PC-9 (cell line): ENCODE measurements at places on chromosomes 3 and 15. TPM values are rescaled to one million over a fixed set of nuclear protein-coding genes. Genes with fewer than 3 reads are reported as not detected.

The GOLGA8J gene
- not detected in 2 replicates for total RNA-seq

The CHCHD4 gene
- total RNA-seq, result 14.4 and 17.6 TPM in 2 replicates

The BDH1 gene
- total RNA-seq, result 51.7 and 55.1 TPM in 2 replicates

The UROC1 gene
- not detected in 2 replicates for total RNA-seq

The GRM2 gene
- 0.13 and 0.25 TPM in 2 replicates for total RNA-seq

The EXD1 gene
- total RNA-seq, result 0.70 TPM in 1 of 2 replicates, not detected in the other

The B4GALT4 gene
- 21.8 and 32.9 TPM in 2 replicates for total RNA-seq

The SLC24A5 gene
- total RNA-seq, result not detected in 2 replicates

The LMAN1L gene
- total RNA-seq, result not detected in 2 replicates

The COL6A5 gene
- total RNA-seq, result not detected in 2 replicates

The GTPBP8 gene
- 27.9 and 34.3 TPM in 2 replicates for total RNA-seq

The SNX33 gene
- total RNA-seq, result 27.8 and 27.9 TPM in 2 replicates

The RPS27L gene
- total RNA-seq, result 59.7 and 77.0 TPM in 2 replicates

The C3orf49 gene
- not detected in 2 replicates for total RNA-seq

The FBXL22 gene
- total RNA-seq, result 0.17 and 0.88 TPM in 2 replicates

The CADM2 gene
- total RNA-seq, result 0.59 and 0.70 TPM in 2 replicates

The CKMT1B gene
- 1.6 TPM in 1 of 2 replicates, not detected in the other for total RNA-seq

The CYP8B1 gene
- total RNA-seq, result not detected in 2 replicates

The IL20RB gene
- 3.8 and 7.2 TPM in 2 replicates for total RNA-seq

The CCDC33 gene
- 7.5 and 15.4 TPM in 2 replicates for total RNA-seq

The PLSCR2 gene
- not detected in 2 replicates for total RNA-seq

The TMEM108 gene
- total RNA-seq, result not detected in 2 replicates

The SPTBN5 gene
- 2.6 and 4.2 TPM in 2 replicates for total RNA-seq

The ISY1 gene
- total RNA-seq, result 62.3 and 63.1 TPM in 2 replicates

The REC114 gene
- total RNA-seq, result not detected in 2 replicates

The UBAP1L gene
- total RNA-seq, result 2.5 and 3.1 TPM in 2 replicates

The FBXW12 gene
- total RNA-seq, result not detected in 2 replicates

The SERPINI2 gene
- total RNA-seq, result not detected in 2 replicates

The KLHL18 gene
- 16.0 and 21.9 TPM in 2 replicates for total RNA-seq

The GOLGA6L10 gene
- total RNA-seq, result 2.2 and 2.3 TPM in 2 replicates

The HCN4 gene
- not detected in 2 replicates for total RNA-seq

The TBC1D5 gene
- 41.2 and 54.0 TPM in 2 replicates for total RNA-seq

The A4GNT gene
- not detected in 2 replicates for total RNA-seq

The FRMD4B gene
- 7.6 and 10.2 TPM in 2 replicates for total RNA-seq

The CCR3 gene
- 1.7 and 3.1 TPM in 2 replicates for total RNA-seq

The GPR176 gene
- total RNA-seq, result 4.2 and 4.7 TPM in 2 replicates

The DISP2 gene
- 0.35 and 0.63 TPM in 2 replicates for total RNA-seq

The BTBD1 gene
- 24.7 and 28.2 TPM in 2 replicates for total RNA-seq

The CCDC191 gene
- 11.0 and 13.2 TPM in 2 replicates for total RNA-seq

The SNTN gene
- total RNA-seq, result not detected in 2 replicates

The MAPKAPK3 gene
- 88.2 and 99.5 TPM in 2 replicates for total RNA-seq

The DLL4 gene
- total RNA-seq, result 0.48 and 0.55 TPM in 2 replicates

The LRRC3B gene
- not detected in 2 replicates for total RNA-seq

The CD47 gene
- 74.8 and 76.9 TPM in 2 replicates for total RNA-seq

The LRRC57 gene
- total RNA-seq, result 22.7 and 23.0 TPM in 2 replicates

The GATM gene
- 9.8 and 10.0 TPM in 2 replicates for total RNA-seq

The TMEM207 gene
- total RNA-seq, result not detected in 2 replicates
